Neural progenitor cell (in vitro differentiated cells): ENCODE measurements at places on chromosomes 7 and 10.

DNA sequence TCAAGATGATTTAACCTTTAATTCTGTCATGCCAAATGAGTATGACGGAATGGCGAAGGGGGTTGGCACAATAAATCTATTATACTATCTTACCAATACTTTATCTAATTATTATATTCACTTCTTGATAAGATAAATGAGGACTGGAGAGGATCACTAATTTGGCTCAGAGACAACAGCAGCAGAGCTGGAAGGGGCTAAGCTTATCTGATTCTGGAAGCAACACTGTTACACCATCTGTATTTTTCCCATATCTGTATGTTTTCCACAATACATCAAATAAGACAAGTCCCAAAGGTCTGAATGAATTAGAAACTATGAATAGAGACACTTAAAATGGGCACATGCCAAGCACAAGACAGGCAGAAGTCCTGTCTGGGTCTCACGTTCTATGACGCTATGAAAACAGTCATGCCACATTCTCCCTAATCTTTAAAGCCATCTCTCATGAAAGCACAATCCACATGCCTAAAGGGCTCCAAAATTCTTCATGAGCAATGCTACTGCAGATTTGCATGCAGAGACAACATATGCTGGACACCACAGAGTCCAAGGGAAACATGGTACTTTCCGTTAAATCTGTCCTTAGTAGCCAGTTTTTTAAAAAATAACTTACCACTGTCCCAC is 88.3 kb downstream of the SLC25A13 start:
- DNase-seq: no peak

- DNase-seq: no peak
These were observed 588.5 kb downstream of the TNS3 start for GRCh38 chr7:46993396-46993795.

- DNase-seq: no peak
These were observed 98.4 kb upstream of the SAMD8 start for GRCh38 chr10:75013007-75013406.

GRCh38 chr7:134388336-134389019 is 70.4 kb downstream of the AKR1B1 start:
- no peak for DNase-seq

DNA sequence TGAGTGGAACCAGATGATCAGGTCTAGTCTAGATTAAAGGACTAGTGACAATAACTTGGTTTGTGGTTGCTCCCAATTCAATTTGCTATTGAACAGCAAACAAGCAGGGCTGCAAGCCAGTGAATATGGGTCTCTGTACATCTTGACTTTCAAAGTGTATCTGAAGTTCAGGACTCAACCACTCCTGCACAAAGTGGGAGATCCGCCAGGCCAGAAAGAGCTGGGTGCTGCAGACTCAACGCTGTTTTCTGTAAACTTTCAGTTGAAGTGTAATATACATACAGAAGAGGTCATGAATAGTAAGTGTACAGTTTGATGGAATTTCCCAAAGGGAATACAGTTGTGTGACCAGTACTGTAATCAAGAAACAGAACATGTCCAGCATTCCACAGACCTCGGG is 416.6 kb downstream of the RPS24 start:
- DNase-seq: no peak

DNA sequence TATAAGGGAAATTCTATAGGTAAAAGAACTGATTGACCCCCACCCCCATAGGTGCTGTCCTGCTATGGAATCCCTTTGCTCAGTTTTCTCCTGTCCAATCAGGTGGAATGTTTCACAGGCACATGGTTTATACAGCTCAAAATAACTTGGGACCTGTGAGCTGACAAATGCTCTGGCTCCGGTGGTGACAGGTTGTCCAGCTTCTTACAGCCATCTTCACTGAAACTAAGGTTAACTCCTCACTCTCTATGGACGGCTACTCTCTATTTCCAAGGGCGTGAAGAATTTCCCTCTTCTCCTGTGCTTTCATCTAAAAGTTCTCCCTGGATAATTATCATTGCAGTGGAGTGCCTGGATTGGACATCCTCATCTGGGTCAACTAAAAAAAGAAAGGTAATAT is at the start of gene MYPN:
MYPN (plus strand) TSS at position 158 of the 400 bp plus-strand sequence. CDS start 11,951 bp downstream, outside the sequence.
- DNase-seq: no peak

DNA sequence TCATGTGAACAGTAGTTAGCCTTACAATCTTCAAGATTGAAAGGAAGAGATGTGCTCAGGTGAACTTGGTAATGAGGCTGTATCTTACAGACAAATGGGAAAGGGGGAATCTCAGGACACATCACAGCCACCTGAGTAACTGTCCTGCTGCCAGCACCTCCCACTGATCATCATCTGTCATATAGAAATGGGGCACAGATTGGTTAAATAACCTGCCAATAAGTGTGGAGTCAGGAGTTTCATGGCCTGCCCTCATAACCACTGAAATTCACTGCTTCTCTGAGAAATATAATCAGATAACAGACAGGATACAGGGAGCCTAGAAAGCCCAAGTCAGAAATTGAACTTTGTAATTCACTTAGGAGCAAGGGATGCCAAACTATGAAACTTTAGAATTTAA is 64.9 kb upstream of the TAS2R16 start:
- DNase-seq: no peak

GRCh38 chr10:130481076-130481930 is 345.1 kb downstream of the GLRX3 start:
- DNase-seq: no peak
